ENCODE measurements at places on chromosomes 3 and 15.

DNA sequence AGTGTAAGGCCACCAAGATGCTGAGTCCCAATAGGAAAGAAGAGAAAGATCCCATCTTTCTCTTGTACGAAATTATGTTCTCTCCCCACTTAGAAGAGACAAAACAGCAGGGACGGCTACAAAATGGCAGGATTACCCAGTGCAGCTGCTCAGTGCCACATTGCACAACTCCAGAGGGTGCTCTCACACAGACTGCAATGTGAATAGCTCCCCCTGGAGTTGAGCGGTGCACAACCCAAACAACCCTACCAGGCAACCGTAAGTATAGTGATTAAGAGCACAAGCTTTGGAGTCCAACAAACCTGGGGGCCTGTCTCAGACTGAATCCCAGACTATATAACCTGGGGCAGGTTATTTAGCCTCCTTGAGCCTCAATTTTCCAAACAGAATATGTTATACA lies 3.1 kb upstream of the BHLHE40 start:
- peaks cover 33% of the 10 kb centered on the region for H3K4me1 ChIP-seq
- no peaks in the 10 kb centered on the region for H3K27me3 ChIP-seq
- peaks cover 16% of the 10 kb centered on the region for H3K36me3 ChIP-seq
- H3K4me3 ChIP-seq = no peak overlapping the region
- H3K27ac ChIP-seq = peak overlapping the region; percentile 99

DNA sequence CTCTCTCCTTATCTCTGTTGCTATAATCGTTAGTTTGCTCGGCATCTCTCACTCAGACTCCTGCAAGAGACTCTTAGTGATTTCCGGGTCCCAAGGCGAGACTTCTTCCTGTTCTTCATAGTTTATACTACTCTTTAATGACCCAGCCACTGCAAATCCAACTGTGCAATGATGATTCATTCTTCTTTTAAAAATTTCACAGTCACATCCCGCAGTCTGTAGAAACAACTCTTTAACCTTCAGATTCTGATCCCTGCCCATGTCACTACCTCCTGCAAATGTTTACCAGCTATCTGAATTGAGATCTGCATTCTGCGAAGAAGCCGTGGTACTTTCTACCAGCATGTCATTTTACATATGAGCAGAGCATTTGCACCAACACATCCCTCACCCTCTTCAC lies 2.8 kb upstream of the VGLL3 start:
- peaks cover 10% of the 10 kb centered on the region for H3K27me3 ChIP-seq
- H3K27ac ChIP-seq = no peak overlapping the region
- H3K4me3 ChIP-seq = no peak overlapping the region

DNA sequence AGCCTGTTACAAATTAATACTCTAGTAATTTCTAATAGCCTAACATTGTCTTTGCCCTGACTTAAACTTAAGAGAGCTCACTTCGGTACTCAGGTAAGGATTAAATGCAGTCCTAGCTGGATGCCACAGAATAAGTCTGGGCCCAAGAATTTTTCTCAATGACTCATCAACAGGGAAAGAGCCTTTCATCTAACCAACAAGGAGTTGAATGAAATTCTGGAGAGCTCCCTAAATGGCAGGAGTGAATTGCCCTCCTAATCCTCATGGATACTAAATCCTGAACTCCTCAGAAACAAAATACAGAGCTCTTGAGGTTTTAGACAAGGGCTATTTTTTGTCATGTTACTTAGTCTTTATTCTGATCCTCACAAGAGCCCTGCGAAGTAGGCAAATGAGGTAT lies 159.5 kb downstream of the PLCH1 start:
- no peaks in the 10 kb centered on the region for H3K4me1 ChIP-seq
- H3K36me3 ChIP-seq = no peaks in the 10 kb centered on the region
- peaks cover 3% of the 10 kb centered on the region for H3K27me3 ChIP-seq
- no peak overlapping the region for H3K27ac ChIP-seq
- H3K4me3 ChIP-seq = no peak overlapping the region
- DNase-seq = no peak

GRCh38 chr15:66115568-66116206 lies 137.9 kb downstream of the MEGF11 start:
- no peak overlapping the region for H3K27ac ChIP-seq
- no peak overlapping the region for H3K4me3 ChIP-seq
- H3K4me1 ChIP-seq = peaks cover 13% of the 10 kb centered on the region

GRCh38 chr3:88082854-88083253 lies 23.8 kb downstream of the ZNF654 start:
- no peak overlapping the region for H3K4me3 ChIP-seq
- peaks cover 38% of the 10 kb centered on the region for H3K4me1 ChIP-seq
- DNase-seq = no peak
- peaks cover 8% of the 10 kb centered on the region for H3K36me3 ChIP-seq
- no peaks in the 10 kb centered on the region for H3K27me3 ChIP-seq

GRCh38 chr3:14183015-14183577 lies 4.5 kb downstream of the LSM3 start:
- no peak for DNase-seq
- H3K27me3 ChIP-seq = no peaks in the 10 kb centered on the region

DNA sequence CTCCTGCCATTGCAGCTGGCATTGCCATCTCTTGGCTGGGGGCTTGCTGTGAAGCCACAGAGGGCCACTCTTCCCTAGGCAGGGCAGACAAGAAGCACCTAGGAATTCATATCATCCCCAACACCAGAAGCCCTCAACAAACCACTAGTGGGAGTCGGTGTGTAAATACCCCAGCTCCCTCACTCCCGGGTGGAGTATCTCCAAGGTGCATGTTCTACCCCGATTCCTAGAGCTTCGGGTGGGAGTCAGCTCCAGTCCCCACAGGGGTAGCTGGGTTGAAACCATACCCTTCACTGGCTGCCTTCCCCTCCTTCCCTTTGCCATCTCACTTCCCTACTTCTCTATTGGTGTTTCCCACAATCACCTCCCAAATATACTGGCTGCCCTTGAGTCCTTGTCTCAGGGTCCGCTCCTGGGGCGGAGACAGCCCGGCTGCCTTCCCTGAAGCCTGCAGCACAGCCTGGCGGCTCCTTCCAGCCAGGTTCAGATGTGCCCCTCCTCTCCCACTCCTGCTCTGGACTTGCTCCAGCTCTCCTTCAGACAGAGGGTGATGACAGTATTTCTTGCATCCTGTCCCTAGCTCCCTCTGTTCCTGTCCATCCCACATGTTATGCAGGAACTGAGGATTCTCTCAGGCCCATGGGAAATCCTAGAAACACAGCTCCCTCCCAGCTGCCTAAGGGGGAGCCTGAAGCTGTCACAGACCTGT lies 33.3 kb downstream of the FAM3D start:
- H3K4me3 ChIP-seq = no peak overlapping the region
- DNase-seq = no peak
- H3K4me1 ChIP-seq = no peaks in the 10 kb centered on the region
- H3K27me3 ChIP-seq = peaks cover 6% of the 10 kb centered on the region
- H3K36me3 ChIP-seq = no peaks in the 10 kb centered on the region

GRCh38 chr3:123525433-123525832 lies 59.4 kb downstream of the HACD2 start:
- H3K4me3 ChIP-seq = no peak overlapping the region
- peaks cover 50% of the 10 kb centered on the region for H3K4me1 ChIP-seq
- DNase-seq = peak; percentile 18
- no peaks in the 10 kb centered on the region for H3K27me3 ChIP-seq
- H3K27ac ChIP-seq = no peak overlapping the region

DNA sequence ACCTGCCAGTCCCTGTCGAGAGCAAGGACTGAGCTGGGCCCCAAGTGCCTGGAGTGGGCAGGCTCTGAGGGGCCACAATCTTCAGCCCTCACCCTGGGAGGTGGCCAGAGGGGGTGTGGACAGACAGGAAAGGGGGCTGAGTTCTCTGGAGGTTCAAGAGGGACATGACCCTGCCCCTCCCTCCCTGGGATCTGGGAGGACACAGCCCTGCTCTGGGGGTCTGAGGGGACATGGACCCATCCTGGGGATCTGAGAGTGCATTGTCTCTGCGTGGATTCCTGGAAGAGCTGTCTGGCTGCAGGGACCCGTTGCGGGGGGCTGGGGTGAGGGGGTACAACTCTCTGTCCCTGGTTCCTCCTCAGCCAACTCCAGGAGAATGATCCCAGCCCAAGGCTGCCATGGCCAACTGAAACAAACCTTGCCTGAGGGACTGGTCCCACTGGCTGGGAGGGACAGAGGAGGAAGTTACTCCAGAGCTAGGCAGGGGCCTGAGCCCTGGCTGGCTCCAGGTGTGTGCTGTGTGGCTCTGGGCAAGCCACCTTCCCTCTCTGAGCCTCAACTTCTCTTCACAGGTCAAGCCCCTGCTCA lies 29.0 kb downstream of the PTH1R start:
- H3K4me1 ChIP-seq = peaks cover 7% of the 10 kb centered on the region
- no peak for DNase-seq
- no peak overlapping the region for H3K4me3 ChIP-seq
- H3K27ac ChIP-seq = no peak overlapping the region

GRCh38 chr15:45268135-45268534 lies 16.1 kb downstream of the SLC28A2 start:
- H3K4me3 ChIP-seq = no peak overlapping the region
- H3K27ac ChIP-seq = no peak overlapping the region
- no peaks in the 10 kb centered on the region for H3K27me3 ChIP-seq
- H3K4me1 ChIP-seq = no peaks in the 10 kb centered on the region

- H3K36me3 ChIP-seq = no peaks in the 10 kb centered on the region
- peaks cover 47% of the 10 kb centered on the region for H3K27me3 ChIP-seq
- no peak for DNase-seq
- H3K4me3 ChIP-seq = no peak overlapping the region
- peaks cover 5% of the 10 kb centered on the region for H3K4me1 ChIP-seq
- no peak overlapping the region for H3K27ac ChIP-seq
Measured at GRCh38 chr3:194200422-194201081, 64.6 kb downstream of the HES1 start.

- H3K4me3 ChIP-seq = no peak overlapping the region
- H3K4me1 ChIP-seq = no peaks in the 10 kb centered on the region
- DNase-seq = no peak
Measured at GRCh38 chr15:83099290-83099689, 8.2 kb upstream of the TM6SF1 start.

DNA sequence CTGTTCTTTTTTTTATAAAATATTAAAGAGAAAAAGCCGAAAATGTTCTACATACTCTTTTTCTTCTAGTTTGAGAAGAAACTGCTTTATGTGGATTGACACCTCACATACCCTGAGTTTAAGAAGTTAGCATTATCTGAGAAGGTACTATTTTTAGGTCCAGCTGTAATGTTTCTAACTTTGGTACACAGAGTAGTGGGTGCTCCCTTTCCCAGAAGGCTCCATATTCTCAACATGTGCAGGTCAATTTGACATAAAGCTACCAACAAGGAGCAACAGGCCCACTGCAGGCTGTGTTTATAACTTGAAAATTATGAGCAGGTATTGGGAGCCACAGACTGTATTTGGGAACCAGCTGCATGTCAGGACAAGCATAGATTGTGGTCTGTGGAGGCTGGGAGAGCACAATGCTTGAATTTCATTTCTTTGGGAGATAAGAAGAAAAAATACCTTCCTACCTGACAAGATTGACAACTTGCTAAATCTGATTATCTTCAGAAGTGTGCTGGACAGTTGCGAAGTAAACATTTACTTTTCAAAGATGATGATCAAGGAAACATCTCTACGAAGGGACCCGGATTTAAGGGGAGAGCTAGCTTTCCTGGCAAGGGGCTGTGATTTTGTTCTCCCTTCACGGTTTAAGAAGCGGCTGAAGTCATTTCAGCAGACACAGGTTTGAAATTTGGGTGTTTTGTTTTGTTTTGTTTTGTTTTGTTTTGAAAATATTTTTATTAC lies 57.2 kb downstream of the PPP2R3A start:
- DNase-seq = no peak
- no peaks in the 10 kb centered on the region for H3K4me1 ChIP-seq
- peaks cover 9% of the 10 kb centered on the region for H3K27me3 ChIP-seq
- no peak overlapping the region for H3K4me3 ChIP-seq

DNA sequence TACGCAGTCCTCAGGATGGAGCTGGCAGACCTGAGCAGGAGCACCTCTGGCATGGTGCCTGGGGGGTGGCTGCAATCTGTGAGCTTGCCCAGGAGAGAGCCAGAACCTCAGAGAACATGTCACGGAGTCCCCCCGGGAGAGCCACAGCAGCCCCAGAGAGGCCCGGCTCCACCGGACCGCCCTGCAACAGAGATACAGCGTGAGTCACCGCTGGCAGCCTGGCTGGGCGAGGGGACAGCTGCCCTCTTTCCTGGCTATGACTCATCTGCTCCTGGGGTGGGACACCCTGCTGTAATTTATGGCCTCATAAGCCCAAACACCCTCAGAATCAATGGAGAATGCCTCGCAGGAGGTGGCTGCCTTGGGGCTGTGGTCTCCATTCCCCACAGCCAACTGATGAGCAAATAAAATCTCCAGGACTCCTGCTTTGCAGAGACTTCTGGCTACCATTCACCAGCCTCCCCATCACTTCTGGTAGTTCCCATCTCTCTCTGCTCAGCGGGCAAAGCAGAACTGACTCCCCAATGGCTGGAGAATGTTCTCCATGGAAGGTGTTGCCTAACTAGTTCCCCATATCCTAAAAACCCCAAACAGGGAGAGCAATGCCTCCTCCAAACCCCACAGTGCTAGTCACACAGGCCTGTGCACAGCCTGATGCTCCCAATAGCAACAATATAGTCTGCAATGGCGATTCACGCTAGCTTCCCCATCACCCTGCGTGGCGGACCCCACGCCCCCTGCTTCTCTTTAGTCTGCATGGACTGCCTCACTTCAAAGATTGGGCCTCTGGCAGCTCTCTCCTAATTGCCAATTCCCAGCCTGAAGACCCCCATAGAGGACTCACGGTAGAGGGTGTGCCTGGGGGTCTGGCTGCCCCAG lies 21.6 kb downstream of the ACSBG1 start:
- no peak overlapping the region for H3K4me3 ChIP-seq
- peaks cover 2% of the 10 kb centered on the region for H3K27me3 ChIP-seq
- H3K4me1 ChIP-seq = no peaks in the 10 kb centered on the region
- no peaks in the 10 kb centered on the region for H3K36me3 ChIP-seq

DNA sequence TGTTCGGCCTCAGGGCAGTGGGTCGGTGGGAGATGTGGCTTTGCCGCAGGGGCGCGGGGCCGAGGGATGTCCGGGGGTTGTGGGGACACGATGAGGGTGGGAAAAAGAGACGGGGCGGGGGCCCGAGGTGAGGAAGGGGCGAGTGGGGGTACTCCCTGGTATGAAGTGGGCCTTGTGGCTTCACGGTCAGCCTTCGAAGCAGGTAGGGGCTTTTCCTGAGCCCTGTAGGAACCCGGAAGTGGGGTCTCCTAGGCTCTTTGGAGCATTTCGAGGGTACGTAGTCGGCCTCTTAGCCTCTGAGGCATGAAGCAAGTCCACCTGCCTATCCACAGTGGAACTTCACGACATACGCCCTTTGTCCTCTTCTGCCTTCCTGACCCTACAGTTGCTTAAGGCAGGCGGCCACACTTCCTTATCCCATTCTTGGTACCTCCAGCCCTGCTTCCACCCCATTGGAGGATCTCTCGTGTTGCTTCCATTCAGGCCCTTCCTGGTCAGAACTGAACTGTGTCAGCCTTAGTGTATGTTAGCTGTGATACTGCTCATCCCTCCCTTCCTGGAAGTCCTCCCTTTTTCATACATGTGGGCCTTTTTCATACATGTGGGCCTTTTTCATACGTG lies 389 bp downstream of the ARPC4 start:
- peak overlapping the region; percentile 99 for H3K4me3 ChIP-seq
- DNase-seq = peak; percentile 57
- no peaks in the 10 kb centered on the region for H3K27me3 ChIP-seq
- peak overlapping the region; percentile 99 for H3K27ac ChIP-seq
- peaks cover 60% of the 10 kb centered on the region for H3K36me3 ChIP-seq
